Progenitor cell of endocrine pancreas (in vitro differentiated cells): ENCODE measurements at places on chromosomes 7 and 10. TPM values are rescaled to one million over a fixed set of nuclear protein-coding genes. Genes with fewer than 3 reads are reported as not detected.

Gene FFAR4
- total RNA-seq, result 0.07 and 0.13 TPM in 2 replicates

Gene CNNM1
- 0.36 and 0.38 TPM in 2 replicates for total RNA-seq

Gene ATP6V0A4
- 0.50 and 0.89 TPM in 2 replicates for total RNA-seq

Gene PROSER2
- 18.8 and 19.0 TPM in 2 replicates for total RNA-seq

Gene SHH
- total RNA-seq, result 35.8 and 47.1 TPM in 2 replicates

Gene OR13A1
- total RNA-seq, result 0.38 TPM in 2 replicates

Gene TDRD1
- total RNA-seq, result not detected in 2 replicates

GRCh38 chr10:6537770-6538169 lies 42.3 kb downstream of the PRKCQ start:
- DNase-seq, result no peak

GRCh38 chr10:6669269-6669859 lies 89.3 kb upstream of the PRKCQ start:
- DNase-seq, result no peak

DNA sequence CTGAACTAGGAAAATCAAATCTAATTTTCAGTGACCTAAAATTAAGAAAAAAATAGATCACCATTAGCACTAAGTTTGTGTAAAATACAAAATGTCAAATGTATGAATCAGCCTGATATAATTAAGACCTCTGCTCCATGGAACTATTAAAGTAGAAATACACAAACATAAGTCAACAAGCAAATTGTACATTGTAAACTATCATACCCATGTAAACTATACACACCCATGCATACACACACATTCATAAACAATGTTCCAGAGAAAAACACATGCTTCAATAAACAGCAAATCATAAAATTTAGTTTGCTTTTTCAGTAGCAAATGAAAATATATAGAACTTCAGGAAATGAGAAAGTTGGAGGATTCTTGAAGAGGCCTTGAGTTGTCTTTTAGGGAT lies 199.7 kb upstream of the VSTM2A start:
- no peak for DNase-seq

- DNase-seq, result no peak
Measured at GRCh38 chr10:104092749-104093148, 7.1 kb upstream of the COL17A1 start.

- DNase-seq, result no peak
Measured at GRCh38 chr7:85512790-85513189, 325.9 kb upstream of the SEMA3D start.

GRCh38 chr7:37035631-37036030 lies 311.3 kb upstream of the AOAH start:
- DNase-seq, result no peak

DNA sequence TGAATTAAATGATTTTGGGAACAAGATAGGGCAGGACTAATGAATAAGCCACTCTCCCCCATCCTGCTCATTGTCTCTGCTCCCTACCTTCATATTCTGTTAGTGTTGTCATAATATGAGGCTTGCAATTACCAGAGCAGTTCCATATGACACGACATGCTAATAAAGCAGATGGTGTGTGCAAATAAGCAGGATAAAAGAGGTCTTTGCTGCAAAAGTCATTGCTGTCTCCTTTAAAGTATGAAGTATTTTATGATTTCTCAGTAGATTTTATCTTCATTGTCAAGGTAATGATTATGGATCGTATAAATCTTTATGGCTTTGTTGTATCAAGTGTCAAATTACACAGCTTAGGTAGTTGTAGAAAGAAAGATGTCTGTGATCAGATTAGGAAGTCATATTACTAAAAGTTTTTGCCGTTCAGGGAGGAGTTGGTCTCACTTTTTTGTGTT lies 114.8 kb downstream of the SDK1 start:
- no peak for DNase-seq

DNA sequence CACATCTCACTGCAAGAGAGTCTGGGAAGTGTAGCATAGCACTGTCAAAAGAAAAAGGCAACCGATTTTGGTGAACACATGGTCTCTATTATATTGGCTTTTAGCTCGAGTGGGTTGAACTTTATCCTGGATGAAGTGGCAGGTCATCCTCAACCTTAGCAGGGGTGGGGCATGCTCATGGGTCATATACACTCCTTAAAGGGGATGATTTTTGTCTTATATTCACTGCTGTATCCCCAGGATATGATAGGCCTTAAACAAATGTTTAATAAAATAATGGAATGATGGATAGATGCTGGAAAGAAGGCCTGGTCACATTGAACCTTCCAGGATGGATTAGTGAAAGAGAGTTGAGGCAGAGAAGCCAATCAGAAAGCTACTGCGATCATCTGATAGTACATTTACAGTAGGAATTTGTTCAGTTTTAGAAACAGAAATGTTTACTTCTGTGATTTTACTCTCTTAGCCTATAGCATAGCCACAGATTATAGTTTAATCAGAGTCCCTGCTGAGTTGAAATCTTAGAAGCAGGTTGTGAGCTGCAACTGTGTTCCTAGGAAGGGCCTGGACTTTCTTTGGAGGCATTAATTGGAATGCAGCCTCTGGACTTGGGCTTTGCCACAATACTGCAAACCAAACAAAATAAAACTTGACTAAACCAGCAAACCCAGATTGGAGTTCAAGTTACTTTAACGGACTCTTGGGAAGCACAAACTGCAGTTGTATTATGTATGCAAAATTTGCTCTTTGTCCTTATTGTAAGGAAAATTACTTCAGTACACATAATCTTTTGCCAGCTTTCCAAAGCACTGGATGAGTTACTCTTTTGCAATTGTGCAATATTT lies 138.3 kb downstream of the BMPER start:
- DNase-seq, result no peak

DNA sequence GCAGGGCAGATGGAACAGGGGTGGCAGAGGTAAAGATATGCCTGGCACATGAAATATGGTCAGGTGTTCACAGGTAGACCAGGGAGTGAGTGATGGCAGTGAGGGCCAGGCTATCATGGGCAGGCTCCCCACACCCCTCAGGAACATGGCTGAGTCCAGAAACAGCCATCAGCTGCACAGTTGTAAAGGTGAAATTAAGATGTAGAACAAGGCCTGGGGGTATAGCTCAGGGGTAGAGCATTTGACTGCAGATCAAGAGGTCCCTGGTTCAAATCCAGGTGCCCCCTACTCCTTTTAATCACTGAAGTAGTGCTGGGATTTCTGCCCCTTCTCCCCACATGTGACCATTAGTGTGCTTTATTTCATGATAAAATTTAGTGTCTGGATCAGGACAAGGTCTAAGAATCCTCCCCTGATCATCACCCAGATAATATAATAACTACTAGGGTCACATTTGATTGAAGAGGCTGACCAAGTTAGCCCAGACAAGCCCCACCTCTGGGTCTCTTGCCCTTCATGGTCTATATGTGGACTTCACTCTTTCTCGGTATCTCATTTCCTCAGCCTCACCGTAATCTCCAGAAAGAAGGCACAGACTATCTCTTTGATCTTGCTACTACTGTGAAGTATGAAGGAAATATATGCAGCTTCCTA lies 69.0 kb downstream of the ZNF783 start:
- no peak for DNase-seq

GRCh38 chr7:105353752-105354328 lies 34.9 kb downstream of the SRPK2 start:
- no peak for DNase-seq

DNA sequence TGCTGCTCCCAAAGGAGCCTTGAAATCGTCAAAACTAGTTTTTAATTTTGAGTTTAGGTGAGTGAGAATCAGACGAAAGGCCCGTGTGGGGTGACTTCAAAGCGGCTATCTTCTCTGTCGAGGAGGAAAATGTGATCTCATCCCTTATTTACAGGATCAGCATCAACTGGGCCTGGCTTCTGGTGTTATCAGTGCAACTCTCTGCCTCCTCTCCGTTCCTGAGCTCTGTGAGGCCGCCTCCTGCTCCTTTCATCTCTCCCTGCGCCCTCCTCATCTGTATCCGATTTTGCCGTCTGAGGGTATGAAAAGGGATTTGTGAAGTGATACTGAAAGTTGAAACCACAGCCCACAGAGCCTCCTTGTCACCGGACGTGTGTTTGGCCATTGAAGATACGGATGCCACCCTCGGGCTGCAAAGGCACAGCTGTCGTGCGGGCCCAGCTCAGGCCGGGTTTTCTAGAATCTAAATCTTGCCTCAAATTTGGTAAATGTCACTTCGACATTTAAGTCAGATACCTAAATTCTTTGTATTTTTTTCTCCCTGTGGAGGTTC lies 408.7 kb upstream of the ADARB2 start:
- DNase-seq, result no peak

DNA sequence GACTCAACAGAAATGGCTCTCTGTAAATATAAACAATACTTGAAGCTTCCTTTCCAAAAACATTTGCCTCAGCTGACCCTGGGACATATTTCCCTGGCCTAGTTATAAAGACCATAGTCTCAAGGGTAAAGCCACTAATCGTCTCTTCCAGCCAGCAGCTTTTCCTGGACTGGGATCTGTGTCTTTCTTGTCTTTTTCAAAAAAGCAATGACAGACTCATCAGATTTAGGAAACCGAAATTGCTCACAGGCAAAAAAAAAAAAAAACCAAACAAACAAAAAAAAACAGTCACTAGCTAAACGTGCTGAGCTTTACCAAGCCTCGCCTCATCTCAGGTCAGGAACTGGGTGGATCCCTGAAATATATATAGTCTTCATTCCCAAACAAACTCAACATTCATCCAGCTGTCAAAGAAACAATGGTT lies 23.5 kb downstream of the STN1 start:
- no peak for DNase-seq

GRCh38 chr10:70605161-70605560 lies 2.6 kb upstream of the PRF1 start:
- no peak for DNase-seq

- DNase-seq, result no peak
Measured at GRCh38 chr10:21534280-21534586, 201 bp downstream of the MLLT10 start.

DNA sequence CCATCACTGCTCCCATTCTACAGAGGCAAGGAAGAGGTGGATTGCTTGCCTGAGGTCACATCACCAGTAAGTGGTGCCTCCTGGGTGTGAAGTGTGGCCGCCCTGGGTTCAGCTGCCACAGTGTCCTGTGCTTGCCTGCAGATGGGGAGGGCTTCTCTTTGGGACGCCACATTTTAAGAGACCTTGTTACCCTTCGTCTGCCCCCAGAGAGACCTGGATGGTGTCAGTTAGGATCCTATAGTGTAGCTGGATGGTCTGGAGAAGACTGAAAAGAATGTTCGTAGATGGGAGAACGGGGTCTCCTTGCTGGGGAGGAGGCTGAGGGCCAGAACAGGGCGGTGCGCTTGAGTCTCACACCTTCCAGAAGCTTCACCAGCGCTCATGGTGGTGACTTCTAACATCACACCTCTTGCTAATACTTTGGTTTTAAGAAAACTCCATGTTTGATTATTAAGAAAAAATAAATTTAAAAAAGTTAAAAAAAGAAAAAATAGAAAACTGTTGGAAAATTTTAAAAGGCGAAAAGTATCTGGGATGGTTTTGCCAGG lies 2.3 kb downstream of the DOCK1 start:
- DNase-seq, result no peak

GRCh38 chr10:32041290-32042028 lies 14.8 kb downstream of the KIF5B start:
- DNase-seq, result no peak

DNA sequence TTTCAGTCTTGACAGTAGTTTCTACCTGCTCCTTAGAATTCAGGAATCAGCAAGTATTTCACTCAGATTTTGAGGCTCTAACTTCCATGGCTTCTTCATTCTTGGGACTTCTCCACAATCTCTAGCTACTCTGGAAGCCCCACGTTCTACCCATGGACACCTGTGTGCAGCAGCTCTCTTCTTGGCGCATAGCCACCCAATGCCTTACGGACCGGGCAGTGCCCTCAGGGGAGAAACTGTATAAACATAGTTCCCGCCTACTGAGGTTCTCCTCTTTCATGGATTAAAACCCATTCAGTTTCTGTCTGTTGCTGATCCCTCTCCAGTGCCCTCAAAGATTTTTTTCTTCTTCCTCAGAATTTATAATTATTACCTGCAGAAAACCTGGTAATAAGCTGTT lies 177.1 kb downstream of the SORCS1 start:
- no peak for DNase-seq

DNA sequence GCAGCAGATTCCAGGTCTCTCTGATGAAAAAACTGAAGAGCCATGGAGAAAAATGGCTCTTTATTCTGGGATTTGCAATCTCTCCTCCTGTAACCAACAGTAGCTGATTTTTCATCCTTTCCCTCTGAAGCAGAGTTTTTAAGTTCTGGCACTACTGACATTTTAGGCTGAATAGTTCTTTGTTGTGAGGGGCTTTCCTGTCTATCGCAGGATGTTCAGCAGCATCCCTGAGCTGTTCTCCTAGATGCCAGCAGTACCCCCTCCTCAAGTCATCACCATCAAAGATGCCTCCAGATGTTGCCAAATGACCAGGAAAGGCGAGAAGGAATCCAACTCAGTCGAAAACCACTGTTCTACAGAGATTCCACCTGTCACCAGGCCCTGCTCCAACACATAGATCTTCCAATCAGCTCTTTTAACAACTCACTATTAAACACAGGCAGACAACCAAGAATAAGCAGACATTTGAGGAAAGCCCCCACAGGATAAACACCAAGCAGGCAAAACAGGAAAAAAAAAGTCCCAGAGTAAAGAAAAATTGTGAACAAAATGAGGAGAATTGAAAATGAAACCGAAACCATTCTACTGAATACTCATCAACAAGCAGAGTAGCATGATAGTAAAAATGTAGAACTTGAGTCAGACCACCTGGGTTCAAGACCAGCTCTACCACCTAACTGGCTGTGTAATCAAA lies 124.8 kb downstream of the MPP7 start:
- no peak for DNase-seq

- no peak for DNase-seq
Measured at GRCh38 chr7:106400923-106401322, 116.1 kb upstream of the NAMPT start.

- no peak for DNase-seq
Measured at GRCh38 chr7:158824028-158824427, 5.3 kb downstream of the ESYT2 start.

DNA sequence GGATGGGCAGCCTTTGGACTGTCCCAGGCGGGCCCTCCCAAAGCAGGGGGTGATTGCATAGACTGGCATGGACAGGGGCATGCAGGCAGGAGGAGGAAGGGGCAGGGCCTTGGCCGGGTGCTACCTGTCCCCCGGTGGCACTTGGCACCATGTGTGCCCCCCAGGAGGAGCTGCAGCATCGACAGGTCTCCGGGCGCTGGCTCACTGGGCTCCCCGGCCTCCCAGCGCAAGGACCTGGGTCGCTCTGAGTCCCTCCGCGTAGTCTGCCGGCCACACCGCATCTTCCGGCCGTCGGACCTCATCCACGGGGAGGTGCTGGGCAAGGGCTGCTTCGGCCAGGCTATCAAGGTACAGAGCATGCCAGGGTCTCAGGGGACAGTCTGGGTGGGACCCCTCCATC lies 23.2 kb downstream of the LIMK1 start:
- DNase-seq, result no peak
